ENCODE measurements at places on chromosomes 4 and X. TPM values are rescaled to one million over a fixed set of nuclear protein-coding genes. Genes with fewer than 3 reads are reported as not detected.

DNA sequence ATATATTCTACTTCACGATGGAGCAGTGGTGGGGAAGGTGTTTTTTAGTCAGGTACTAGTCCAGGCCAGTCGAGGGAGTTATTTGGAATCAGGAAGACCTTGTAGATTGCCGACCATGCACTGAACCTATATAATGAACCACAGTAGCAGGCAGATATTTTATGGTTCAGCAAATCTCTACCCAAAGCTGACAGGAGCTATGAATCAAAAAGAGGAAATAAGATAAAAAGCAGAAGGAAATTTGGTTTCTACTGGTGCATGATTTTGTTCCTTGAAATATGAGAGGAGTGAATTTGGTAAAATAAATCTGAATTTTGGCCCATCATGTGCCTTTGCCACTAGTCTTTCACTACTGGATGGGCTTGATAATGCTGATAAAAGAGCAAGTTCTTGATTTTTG lies 924.3 kb upstream of the DIAPH2 start:
- no peak for DNase-seq

DIPK2B gene
- total RNA-seq: not detected

- DNase-seq: no peak
Observed at GRCh38 chr4:92182736-92183407, 120.9 kb upstream of the GRID2 start.

DNA sequence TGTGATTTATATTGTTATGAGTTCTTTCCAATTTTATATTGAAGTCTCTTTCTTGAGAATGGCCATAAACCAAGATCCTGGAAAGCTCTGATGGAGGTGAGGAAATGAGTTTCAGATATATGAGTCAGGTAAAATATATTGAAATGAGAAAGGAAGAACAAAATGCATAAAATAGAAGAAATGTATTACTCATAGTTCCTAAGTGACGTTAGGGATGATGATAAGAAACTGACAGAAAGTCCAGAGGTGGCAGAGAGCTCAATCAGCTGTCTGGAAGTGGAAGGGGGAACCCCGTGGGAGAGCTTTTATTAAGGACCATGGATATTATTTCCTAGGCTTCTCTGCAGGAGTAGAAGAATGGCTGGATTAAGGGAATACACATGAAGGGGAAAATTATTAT lies 24.6 kb downstream of the UGT2B7 start:
- no peak for DNase-seq

CCSER1 gene
- 1.4 TPM for total RNA-seq

- DNase-seq: no peak
Observed at GRCh38 chr4:7631288-7632014, 196.7 kb upstream of the PSAPL1 start.

CCKAR gene
- total RNA-seq: not detected

NXF2 gene
- not detected for total RNA-seq

DNA sequence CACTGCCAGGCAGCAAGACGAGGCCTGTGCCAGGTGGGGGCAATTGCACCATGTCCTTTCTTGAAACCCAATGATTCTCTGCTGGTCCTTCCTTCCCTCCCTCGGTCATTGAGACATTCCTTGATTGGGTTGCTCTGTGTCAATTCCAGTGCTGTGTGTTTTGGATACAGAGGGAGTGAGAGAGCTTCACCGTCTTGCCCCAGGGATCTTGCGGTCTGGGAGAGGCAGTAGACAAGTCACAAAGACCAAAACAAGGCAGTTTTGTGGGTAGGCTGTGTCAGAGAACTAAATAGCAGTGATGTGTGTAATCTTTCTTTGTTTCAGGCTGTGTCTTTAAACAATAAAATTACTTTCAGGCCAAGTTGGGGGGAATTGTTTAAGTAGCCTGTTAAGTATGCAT lies 38.8 kb upstream of the TADA2B start:
- DNase-seq: no peak

MAGEA3 gene
- total RNA-seq: not detected

DNA sequence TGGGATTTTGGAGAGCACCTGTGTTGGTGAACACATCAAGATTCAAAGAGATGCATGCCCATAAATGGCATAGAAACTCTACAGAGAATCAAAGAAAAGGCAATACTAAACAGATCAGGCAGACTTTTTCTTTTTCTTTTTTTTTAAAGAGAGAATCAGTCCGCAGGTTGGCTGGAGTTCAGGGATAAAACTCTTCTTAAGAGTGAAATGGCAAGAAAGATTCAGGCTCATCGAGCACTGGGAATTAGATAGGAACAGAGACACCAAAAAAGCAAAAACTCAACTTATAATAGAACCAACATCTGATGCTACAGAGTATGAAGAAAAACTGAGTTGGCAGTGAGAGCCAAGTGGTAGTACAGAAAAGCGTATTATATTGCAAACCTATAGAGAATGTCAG lies 314.3 kb downstream of the ARHGAP24 start:
- no peak for DNase-seq

DNA sequence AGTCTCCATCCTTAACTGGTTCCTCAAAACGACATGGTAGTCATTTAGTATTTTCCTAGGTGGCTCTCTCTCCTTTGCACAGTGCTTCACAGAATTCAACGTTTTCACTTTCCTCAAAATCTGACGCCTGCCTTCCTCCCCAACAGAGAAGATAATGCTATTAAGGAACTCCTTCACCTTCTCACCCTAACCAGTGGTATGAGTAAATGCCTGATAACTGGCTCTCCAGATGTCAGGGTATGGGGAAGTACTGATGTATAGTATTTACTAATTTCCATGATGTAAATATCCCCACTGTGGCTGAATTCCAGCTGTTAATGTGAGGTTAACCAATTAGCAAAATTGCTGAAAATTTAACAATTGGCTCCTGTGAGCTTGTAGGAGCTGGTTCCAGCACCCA lies 28.8 kb upstream of the NSUN7 start:
- DNase-seq: no peak

GRCh38 chr4:179582164-179582905 lies 2140.1 kb upstream of the AGA start:
- no peak for DNase-seq

DNA sequence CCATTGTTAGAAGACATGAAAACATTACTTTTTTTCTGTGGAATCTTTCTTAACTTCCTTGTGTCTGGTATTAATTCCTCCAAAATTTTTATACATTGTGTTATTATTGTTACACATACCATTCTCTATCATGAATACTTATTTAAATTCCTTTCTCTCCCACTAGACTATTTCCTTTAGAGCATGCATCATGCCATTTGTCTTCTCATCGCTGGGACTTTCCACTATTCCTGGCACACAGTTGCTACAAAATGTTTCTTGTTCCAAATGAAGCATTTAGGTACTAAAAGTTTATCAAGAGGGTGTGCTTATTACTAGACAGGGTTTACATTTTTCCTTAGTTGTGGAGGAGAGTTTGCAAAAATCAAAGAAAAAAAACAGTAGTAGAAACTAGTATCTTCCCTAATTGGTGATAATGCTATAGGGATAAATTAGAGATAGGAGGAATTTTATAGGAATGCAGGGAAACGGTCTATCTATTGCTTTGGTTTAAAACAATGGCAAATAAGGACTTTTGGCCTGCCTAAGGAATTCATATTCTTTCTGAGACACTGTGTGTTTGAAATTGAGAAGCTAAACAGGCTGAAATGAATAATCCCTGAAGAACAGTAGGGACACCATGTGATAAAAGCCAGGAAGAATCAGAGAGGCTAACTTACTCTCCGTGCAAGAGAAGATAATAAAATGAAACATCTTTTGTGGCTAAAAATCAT lies 187.5 kb upstream of the TBC1D9 start:
- DNase-seq: no peak

DNA sequence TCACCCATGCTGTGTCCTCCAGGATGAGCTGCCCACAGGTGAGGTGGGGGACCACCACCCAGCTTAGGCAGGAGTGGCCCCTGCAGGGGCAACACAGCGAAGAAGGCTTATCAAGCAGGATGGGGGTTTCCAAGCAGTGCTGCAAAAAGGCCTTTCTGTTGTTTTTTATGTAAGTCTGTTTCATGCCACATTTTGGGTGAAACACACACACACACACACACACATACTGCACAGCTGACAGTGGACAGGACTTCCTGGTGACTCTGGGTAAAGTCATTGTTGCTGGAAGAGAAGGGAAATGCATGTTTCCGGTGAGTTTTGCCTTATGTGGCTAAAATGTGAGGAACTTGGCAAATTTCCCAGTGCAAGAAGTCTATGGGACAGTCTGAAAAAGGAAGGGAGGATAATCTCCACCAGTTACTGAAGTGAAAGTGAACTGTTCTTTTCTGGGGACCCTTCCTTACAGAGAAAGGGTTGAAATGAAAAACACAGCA lies 119.2 kb downstream of the IRF2 start:
- DNase-seq: peak; percentile 69

GRCh38 chrX:87901060-87901459 lies 383.5 kb downstream of the KLHL4 start:
- DNase-seq: no peak

MAGEE2 gene
- 0.17 TPM for total RNA-seq

GRCh38 chrX:154025230-154025629 lies 5.5 kb upstream of the IRAK1 start:
- no peak for DNase-seq

DNA sequence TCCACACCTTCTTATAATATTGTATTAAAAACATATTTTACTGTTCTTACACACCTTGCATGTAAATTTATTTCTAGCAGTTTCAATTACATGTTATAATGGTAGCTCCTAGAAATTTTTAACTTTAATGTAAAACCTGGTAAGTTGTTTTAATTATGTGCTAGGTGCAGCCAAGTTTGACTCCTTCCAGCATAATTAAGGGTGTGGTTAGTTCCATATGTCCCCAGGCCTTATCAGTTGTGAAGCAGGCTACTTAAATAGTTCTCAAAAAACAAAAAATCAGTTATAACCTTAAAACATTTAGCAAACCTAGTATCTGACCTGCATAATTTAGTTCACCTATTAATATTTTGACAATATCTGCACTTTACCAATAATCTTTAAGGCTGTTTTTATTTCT lies 26.9 kb upstream of the PASD1 start:
- no peak for DNase-seq

NLGN4X gene
- total RNA-seq: 1.5 TPM

DNA sequence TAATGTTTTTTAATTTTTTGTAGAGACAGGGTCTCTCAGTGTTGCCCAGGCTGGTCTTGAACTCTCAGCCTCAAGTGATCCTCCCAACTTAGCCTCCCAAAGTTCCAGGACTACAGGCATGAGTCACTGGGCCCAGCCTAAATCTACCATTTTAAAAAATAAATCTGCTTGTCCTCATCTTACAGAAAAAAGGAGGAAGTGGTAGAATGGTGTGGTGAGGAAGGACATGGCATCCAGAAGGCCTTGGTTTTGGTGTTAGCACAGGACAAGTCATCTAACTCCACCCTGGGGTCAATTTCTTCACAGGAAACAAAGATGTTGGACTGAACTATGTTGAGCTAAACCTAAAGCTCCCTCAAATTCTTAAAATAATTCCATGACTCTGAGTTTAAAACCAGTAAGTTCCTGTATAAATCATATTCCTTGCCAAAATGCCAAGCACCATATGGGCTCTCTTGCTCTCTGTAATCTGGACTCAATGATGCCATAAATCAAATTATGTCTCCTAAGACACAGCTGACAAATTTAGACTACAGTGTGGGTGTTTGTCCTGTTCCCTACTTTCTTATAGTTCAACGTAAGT lies 253.9 kb upstream of the NOCT start:
- no peak for DNase-seq

DNA sequence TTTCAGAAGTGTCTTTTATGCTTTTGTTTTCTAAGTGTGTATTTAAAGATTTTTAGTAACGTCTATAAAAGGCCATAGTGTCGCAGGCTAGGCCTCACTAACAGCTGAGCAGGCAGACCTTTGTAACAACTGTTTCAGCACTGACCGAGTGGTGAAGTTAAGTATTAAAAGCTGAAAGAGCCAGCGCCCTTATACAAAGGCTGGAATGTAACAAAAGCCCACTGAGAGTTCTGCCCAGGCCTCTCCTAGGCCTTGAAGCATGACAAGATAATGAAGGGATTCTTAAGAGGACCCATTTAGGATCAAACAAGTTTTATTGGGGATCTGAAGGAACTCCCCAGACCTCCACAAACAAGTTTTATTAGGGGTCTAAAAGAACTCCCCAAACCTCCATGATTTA lies 722.5 kb upstream of the PRKX start:
- no peak for DNase-seq

DEFB131A gene
- not detected for total RNA-seq

GRCh38 chr4:20428436-20429160 lies 176.9 kb downstream of the SLIT2 start:
- DNase-seq: no peak

GPR34 gene
- not detected for total RNA-seq

DNA sequence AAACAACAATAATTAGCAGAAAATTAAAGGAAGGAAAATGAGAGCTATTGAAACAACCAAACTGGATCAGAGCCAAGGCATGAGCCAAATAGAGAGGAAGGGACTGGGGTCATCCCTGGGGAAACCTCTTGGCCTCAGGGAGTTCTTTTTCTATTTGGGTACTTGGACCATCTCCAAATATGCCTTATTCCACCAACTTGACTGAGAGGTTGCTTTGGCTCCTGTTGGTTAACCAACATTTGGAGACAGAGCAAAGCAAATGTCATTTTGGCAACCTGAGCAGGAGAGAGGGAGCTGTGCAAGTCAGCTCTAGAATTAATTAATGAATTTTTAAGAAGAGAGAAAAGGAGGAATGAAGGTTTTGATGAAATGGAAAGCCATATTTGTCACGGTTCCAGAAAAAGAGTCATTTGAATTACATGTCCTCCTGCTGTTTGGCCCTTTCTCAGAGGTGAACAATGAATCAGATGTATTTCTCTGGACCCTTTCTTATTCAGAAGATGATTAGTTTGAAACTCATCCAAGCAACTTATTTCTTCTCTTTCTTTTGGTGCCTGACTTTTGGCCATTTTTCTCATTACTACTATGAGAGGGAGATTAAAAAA lies 119.1 kb downstream of the CNKSR2 start:
- no peak for DNase-seq

DNA sequence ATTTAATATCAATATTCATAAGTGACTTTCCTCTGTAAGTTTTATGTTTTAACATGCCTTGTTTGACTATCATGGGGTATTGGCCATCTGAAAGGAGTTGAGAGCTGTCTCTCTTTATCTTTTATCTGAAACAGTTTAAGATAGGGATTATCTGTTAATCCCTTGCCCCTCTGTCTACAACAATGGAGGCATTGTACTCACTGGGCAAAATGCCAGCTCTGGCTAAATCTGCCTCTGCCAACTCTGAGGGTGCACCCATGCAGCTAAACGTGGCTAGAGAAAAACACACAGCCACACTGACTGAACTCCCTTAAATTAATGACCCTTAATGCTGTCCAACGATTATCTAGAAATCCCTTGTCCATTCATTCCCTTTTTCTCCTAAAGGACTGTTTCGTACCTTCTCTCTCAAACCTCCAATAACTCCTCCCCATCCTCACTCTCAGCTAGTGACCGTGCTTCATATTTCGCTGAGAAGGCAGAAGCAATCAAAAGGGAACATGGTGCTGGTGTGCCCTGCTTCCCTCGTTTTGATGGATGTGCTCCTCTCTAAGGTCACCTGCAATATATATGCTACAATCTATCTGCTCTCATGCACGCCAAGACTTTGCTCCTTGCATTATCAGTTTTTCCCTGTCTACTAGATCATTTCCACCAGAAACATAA lies 10.3 kb downstream of the PHKA2 start:
- DNase-seq: no peak

AWAT2 gene
- total RNA-seq: not detected

GRCh38 chr4:188042191-188042590 lies 46.6 kb downstream of the ZFP42 start:
- no peak for DNase-seq
